Stimulated activated CD8-positive, alpha-beta memory T cell treated with anti-CD3 and anti-CD28 coated beads, Interleukin-4, amount 100 ng/mL, for 48 hours (primary cell): ENCODE measurements at places on chromosomes 13 and 19.

DNA sequence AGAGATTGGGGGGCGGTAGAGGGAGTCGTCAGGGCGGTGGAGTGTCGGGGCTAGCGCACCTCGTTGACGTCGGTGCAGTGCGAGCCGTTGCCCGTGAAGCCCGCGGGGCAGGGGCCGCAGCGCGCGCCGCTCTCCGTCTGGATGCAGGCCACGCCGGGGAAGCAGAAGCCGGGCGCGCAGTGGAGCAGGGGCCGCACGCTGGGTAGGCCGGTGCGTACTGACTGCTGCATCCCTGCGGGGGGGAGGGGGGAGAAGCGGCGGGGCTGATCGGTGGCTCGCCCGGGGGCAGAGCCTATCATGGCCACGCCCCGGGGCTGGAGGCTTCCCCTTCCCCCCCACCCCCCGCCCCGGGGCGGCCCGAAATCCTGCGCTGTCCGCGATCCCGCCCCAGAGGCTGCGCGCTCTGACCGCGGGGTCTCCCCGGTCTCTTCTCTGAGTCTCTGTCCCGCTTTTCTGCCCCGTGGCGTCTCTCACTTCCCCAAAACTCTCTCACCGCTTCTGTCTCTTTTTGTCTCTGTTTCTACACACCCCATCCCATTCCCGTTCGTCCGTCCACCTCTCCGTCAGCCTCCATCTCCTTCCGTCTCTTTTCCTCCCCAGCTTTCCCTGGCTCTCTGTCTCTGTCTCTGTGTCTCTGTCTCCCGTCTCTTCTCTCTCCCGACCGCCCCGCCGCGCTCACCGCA, 1.1 kb downstream of the COMP start:
- peak; percentile 50 for DNase-seq

DNA sequence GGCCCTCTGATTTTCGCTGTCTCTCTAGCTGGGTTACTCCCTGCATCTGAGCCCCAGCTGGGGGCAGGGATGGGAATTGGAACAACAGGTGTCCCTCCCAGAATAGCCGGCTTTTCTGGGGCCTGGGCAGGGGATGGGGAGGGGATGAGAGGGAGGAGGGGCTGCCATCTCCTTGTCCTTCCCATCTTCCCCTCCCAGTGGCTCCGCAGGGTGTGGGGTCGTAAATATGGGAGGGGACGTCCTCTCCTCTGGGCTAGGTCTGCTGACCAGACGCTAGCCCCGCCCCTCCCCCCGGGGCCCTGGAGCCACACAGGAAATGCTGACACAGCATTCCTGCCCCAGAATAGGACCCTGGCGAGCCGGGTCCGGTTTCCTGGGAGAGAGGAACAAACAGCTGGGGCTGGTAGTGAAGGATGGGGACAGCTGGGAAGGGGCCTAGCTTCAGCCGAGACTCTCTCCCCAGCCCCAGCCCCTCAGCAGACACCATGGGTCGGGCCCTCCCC, 1.1 kb downstream of the RYR1 start:
- DNase-seq: no peak

GRCh38 chr19:40632311-40633036, 31.3 kb downstream of the LTBP4 start:
- no peak for DNase-seq

GRCh38 chr19:45403781-45404556, 900 bp downstream of the PPP1R13L start:
- DNase-seq: peak; percentile 88

DNA sequence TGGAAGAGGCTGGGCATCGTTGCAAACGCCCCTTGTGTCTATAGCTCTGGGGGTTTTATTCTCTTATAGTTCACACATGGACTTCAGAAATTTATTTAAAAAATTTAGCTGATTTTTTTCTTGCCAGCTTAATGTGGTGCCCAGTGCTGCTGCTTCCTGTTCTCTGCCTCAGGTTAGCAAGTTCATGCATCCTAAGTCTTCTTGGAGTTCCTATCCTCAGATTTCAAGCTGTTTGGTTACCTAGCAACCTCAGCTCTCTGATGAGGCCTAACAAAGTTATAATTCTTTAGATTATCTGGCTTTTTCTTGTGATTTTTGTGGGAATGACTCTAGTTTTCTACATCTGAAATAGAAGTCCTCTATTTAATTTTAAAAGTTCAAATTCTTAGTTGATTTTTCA, 250.9 kb downstream of the MAB21L1 start:
- no peak for DNase-seq

- DNase-seq: no peak
These were observed 1389.0 kb downstream of the PCDH9 start for GRCh38 chr13:65841156-65841555.

- DNase-seq: no peak
These were observed 31.1 kb downstream of the RB1 start for GRCh38 chr13:48334534-48335127.

GRCh38 chr19:10826846-10827245, 9.2 kb downstream of the TMED1 start:
- no peak for DNase-seq

DNA sequence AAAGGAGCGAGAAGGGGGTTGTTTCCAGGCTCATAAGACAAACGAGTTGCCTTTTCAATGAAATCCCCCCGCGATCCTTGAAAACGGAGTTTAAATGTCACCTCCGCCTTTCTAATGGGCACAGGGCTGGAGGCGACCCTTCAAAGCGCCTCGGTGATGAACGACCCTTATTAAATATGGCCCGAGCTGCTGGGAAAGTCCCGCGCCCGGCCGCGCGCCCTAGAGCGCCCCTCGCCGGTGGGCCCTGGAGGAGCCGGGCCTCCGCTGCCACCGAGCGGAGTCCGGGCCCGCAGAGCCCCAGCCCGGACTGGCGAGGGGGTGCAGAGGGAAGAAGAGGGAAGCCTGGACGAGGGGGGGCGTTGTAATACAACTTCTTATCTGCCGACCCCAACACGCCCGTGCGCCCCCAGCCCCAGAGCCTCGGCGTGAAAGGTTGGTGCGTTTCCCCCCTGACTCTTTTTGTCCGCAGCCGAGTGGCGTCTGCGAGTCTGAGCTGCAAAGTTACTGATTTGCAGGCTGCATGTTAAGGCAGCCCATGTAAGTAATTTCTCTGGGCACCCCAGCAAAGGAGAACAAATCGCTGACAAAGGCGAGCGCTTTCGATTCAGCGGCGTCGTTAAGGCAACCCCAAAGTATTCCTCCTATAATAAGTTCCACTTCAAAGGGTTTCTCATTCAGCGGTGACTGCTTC, 11.9 kb downstream of the ZIC5 start:
- no peak for DNase-seq

- DNase-seq: no peak
These were observed 94.3 kb downstream of the FAM216B start for GRCh38 chr13:42875475-42876269.

- DNase-seq: no peak
These were observed 1.9 kb downstream of the KCTD12 start for GRCh38 chr13:76884186-76884906.

GRCh38 chr19:3804429-3804828, 18.2 kb upstream of the MATK start:
- no peak for DNase-seq

DNA sequence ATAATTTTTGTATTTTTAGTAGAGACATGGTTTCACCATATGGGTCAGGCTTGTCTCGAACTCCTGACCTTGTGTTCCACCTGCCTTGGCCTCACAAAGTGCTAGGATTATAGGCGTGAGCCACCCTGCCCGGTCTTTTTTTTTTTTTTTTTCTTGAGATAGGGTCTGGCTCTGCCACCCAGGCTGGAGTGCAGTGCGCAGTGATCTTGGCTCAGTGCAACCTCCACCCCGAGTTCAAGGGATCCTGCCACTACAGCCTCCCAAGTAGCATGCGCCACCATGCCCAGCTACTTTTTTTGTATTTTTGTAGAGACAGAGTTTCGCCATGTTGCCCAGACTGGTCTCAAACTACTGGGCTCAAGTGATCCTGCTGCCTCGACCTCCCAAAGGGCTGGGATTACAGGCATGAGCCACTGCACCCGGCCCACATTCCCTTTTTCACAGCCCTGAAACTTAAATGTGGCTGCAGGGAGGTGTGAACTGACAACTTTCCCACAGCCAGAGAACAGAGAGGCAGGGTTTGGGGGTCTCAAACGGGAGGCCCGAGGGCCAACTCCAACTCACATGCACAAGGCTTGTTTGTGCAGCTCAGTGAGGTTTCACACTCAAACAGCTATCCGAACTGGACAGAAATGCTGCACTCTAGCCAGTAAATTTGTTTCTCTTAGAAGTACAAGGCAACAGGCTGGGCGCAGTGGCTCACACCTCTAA, 4.4 kb upstream of the S1PR5 start:
- no peak for DNase-seq

GRCh38 chr13:42996584-42996983, 4.5 kb upstream of the EPSTI1 start:
- DNase-seq: no peak

GRCh38 chr19:6263735-6264444, 15.9 kb downstream of the MLLT1 start:
- DNase-seq: no peak

GRCh38 chr13:67769063-67769986, 539.2 kb upstream of the PCDH9 start:
- no peak for DNase-seq

DNA sequence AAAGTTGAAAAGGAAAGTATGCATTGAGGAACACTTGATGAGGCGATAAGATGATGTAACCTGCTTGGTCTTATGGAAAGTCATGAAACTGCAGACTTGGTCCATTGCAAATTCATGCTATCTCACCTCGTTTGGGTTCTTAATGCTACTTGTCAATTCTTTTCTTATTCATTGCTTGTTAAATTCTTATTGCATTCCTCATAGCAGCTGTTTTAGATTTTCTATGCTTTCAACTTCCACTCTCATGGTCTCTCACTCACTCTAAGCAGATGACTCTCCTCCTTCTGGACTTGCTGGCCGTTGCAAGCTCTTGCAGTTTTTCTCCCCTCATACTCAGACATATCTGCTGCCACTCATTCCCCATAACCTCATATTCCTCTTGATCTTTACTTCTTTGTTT, 67.8 kb upstream of the CSNK1A1L start:
- no peak for DNase-seq

DNA sequence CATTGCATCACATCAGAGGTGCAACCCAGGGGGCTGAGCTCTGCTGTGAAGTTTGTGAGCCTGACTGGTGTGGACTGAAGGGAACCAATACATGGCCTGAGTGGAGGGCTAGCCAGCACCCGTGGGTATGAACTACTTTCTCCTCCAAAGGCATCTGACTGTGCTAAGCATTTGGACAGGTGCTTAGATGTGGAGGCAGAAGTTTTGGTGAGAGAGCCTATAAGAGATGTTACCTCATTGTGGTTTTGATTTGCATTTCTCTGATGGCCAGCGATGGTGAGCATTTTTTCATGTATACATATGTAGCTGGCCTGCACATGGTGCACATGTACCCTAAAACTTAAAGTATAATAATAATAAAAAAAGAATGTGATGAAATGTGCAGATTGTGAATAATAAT, 46.9 kb downstream of the TEX29 start:
- peak; percentile 14 for DNase-seq

GRCh38 chr13:49584771-49585182, 581 bp downstream of the RCBTB1 start:
- DNase-seq: no peak

DNA sequence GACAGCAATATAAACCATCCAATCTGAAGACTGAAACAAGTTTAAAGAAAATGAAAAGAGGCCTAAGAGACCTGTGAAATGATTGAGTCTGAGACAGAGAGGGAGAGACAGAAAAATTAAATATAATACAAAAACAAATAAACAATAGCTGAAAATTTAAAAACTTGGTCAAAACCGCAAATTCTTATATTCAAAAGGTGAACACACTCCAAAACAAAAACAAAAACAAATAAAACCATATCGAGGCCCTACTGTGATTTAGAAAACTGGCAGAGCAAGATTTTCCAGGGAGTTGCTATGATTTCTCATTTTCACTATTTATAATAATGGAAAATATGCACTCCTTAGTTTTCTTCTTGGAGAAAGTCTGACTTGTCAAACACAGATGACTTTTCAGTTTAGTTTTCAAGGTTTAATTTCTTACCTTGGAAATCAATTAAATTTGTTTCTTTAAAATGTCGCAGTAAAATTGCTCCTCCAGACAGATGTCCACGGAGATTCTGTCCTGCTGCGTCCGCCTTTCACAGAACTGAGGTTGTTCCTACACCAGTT, 1420.3 kb downstream of the UQCRFS1 start:
- no peak for DNase-seq

- no peak for DNase-seq
These were observed 736.9 kb upstream of the PCDH9 start for GRCh38 chr13:67967031-67967430.

GRCh38 chr19:44892932-44893331, 1.9 kb downstream of the TOMM40 start:
- no peak for DNase-seq

DNA sequence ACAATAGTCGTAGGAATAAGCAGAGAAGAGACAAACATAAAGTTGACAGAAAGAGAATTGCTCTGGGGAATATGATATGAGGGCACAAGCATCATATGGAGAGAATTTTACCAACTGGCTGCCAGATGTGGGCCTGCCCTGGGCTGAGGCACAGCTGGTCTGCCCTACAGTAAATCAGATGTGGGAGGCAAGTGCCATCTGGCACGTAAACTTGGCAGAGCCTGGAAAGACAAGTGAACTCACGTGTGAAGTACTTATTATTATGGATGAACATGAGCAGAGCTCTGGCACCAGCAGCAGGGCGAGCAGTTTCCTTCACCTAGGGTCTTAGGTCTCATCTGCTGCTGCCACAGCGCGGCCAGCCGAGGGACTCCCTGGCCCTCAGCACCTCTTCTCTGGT, 20.6 kb downstream of the PCDH8 start:
- DNase-seq: no peak

- DNase-seq: no peak
These were observed 31.2 kb downstream of the RCBTB2 start for GRCh38 chr13:48501705-48502104.

- DNase-seq: no peak
These were observed 191.8 kb upstream of the NBEA start for GRCh38 chr13:34750078-34750931.

- no peak for DNase-seq
These were observed 64.0 kb downstream of the DNAJC3 start for GRCh38 chr13:95740979-95741320.

DNA sequence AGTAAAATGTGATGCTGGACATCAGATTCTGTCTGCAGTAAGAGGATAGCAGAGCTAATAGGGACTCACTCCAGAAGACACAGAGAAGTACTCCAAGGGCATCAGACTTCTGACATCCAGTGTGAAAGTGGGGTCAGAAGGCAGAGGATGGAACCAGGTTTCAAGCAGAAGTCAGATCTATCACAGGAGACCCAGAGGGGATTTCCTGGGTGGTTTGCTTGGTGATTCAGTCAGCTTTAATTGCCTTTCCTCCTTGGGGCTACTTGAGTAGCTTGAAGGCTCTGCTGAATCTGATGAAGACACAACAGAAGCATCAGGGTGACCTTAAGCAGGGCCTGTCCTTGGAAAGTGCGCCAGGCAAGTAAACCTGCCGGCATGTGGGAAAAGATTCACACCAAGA, 300.6 kb downstream of the COG6 start:
- DNase-seq: peak; percentile 40
